PC-9 (cell line): ENCODE measurements at places on chromosomes 6 and 20. TPM values are rescaled to one million over a fixed set of nuclear protein-coding genes. Genes with fewer than 3 reads are reported as not detected.

Gene SLC12A5
- 6.0 and 8.7 TPM in 2 replicates for total RNA-seq

Gene CD93
- 0.07 TPM in 1 of 2 replicates, not detected in the other for total RNA-seq

DNA sequence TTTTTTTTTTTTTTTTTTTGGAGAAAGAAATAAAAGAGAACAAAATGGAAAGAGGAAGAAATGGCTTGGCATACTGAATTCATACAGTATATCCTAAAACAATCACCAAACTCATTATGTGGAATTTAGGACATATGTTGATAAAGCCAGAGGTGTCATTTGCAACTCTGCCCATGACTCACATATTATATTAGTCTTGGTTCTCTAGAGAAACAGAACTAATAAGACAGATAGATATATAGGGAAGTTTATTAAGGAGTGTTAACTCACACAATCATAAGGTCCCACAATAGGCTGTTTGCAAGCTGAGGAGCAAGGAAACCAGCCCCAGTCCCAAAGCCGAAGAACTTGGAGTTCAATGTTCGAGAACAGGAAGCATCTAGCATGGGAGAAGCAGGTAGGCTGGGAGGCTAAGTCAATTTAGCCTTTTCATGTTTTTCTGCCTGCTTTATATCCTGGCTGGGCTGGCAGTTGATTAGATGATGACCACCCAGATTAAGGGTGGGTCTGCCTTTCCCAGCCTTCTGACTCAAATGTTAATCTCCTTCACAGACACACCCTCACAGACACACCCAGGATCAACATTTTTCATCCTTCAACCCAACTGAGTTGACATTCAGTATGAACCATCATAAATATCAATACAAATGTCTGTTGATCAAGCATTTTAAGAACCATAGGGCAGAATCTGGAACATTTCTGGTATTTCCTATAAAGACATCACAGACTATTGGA lies 102.3 kb downstream of the UBE3D start:
- DNase-seq, result no peak

Gene FLRT3
- total RNA-seq, result 0.70 and 0.95 TPM in 2 replicates

Gene JAG1
- 42.9 and 51.5 TPM in 2 replicates for total RNA-seq

- no peak for DNase-seq
Observed at GRCh38 chr20:20462185-20462584, 94.3 kb downstream of the INSM1 start.
